Left renal pelvis (tissue), 4 donors: ENCODE measurements at places on chromosomes 5 and 9.

DNA sequence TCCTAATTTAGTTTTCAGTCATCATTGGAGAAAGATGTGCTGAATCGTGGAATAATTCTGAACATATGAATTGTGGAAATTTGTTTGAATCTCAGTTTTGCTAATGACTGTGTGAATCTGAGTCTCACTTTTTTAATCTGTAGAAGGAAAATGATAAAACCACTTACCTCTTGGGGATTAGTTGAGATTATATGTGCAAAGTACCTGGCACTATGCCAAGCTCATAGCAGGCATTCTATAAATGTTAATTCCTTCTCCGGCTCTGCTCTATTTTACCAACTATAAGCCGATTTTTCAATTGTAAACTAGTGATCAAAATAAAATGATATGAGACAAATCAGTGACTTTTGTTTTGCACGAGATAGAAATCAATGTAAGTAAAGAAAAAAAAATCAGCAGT, 290.8 kb downstream of the TRPM3 start:
- DNase-seq = no peak

DNA sequence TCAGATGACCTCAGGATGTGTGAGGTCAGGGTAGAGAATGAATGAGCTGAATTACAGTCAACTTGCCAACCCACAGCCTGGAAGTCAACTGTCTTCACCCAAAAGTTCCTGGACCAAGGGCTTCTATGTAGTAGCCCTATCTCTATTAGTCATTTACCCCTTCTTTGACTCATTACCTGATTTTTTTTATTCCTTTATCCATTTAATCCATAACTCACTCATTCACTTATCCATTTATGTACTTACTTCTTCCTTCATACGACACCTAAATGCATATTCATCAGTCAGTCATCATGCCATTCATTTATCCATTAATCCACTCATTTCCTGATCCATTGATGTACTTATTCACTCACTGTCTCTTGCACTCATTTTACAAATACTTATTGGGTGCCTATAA, 212.7 kb downstream of the PAPPA start:
- no peak for DNase-seq

DNA sequence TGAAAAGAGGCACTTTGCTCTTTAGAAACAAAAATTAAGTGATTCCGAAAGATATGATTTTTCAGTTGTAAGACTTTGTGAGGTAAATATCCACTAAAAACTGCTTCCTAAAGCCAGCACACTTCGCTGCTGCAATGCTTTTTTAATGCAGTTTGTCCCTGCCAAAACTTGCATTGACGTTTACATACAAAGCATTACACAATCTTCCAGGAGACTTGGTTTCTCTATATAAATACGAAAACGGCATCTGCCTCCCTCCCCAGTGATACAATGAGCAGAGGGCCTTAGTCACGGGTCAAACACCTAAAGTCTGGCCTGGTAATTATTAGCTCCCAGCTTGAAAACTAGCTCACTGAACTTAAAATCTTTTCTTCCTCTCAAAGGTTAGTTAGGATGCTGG, 170.7 kb downstream of the TSSK1B start:
- no peak for DNase-seq

DNA sequence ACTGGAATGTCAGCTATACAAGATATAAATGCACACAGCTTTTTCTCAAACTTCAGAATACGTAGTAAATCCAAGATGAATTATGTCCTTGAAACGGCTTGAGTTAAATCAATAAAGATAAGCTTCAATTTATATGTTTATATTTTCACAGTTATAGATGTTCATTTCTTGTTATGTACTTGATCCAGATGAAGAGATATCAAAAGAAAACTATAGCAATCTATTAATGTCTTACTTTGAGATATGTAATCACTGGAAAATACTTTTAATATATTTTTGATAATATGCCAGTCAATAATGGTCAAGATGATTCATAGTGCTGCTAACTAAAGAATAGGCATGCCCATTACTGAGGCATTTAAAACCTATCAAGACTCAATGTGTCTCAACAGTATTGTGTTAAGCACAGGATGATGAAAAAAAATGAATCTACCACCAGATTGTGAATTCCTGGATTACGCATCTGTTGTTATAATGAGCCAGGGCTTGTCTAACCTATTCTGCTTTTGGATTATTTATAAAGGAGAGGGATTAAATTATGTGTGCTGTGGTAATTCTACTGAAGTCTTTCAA, 372.6 kb upstream of the PRR16 start:
- no peak for DNase-seq

- DNase-seq = no peak
Observed at GRCh38 chr9:14692470-14693250, 572 bp downstream of the ZDHHC21 start.

GRCh38 chr9:126723807-126724172, 81.0 kb upstream of the ZBTB43 start:
- no peak for DNase-seq

DNA sequence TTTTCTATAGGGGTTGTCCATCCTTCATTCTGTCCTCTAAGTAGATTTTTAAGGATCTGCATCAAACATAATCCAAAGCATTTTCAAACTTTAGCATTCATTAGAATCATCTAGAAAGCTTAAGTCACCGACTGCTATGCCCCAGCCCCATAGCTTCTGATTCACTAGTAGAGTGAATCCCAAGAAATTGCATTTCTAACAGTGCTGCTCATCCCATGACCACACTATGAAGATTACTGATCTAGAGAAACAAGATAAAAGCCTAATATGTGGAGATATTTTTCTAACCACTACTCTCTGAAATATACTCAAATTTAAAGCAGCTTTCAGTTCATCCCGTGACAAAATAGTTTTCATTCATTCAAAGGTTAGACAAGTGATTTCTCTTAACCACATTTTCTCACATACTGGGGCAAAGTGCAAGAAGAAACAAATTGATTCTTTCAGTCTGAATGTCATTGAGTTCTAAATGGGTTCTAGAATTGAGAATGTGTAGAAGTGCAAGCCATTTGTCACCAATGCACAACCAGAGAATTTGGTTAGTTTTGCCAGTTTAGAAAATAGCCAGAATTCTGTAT, 286.9 kb upstream of the CD180 start:
- DNase-seq = no peak

- DNase-seq = no peak
Observed at GRCh38 chr9:110156902-110157301, 51.1 kb downstream of the C9orf152 start.

DNA sequence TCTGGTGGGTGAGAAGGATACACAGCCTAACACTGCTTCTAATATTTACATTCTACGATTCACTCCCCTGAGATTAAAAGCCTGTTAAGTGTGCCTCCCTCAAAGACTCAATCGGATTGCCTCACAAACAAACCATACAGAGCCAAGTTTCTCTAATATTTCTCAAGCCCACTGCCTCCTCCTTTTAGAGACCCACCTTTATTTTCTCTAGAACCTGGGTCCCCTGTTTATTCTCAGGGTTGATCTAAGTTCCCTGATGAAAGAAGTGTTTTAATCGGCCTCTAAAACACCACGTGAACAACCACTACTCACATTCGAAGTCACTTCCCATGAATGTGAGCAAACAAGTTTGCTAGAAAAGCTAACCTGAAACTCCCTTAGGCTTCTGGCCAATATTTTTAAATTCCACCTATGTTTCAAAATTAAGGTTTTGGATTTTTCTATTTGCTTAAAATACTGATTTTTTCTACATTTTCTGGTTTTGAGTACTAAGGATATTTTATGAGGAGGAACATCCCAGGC, 76.5 kb downstream of the GLIS3 start:
- DNase-seq = no peak

- no peak for DNase-seq
Observed at GRCh38 chr9:9437641-9438040, 1175.2 kb downstream of the PTPRD start.

GRCh38 chr9:74770508-74771261, 117.0 kb downstream of the TRPM6 start:
- no peak for DNase-seq

DNA sequence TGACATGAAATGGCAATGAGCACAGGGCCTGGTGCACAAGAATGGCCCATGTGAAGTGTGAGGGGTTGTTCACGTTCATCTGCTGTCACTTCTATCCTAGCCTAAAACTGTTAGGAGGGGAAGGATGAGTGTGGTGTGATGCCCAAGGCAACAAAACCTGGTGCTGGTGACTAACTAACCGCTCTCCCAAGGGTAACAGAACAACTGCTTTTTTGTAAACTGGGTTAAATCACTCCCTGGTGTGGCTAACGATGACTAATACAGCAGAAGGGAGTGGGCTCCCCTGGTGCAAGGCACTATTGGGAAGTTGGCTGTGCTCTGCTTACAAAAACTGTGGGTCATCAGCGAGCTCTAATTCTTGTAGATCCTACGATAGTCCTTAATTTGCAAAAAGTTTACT, 103.2 kb upstream of the VCAN start:
- no peak for DNase-seq

DNA sequence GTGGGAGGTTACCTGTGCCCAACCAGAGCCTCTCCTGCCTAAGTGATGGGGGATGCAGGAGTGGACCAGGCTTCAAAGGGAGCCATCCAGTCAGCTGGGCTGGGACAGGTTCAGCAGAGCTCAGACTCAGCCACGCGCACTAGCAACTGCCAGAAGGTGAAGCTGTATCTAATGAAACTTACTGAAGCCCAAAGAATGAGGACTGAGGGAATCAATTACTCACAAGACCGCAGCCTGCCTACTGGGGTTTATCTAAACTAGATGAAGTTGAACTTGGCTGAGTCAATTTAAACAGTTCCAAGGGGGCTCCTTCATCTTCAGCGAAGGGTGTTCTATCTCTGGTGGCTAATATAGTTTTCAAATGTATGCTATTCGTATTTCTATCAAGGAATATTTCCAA, 11.4 kb downstream of the HAND1 start:
- DNase-seq = no peak

- no peak for DNase-seq
Observed at GRCh38 chr9:86664603-86665002, 282.7 kb downstream of the GAS1 start.

- no peak for DNase-seq
Observed at GRCh38 chr5:9852671-9853070, 222.5 kb upstream of the TAS2R1 start.

DNA sequence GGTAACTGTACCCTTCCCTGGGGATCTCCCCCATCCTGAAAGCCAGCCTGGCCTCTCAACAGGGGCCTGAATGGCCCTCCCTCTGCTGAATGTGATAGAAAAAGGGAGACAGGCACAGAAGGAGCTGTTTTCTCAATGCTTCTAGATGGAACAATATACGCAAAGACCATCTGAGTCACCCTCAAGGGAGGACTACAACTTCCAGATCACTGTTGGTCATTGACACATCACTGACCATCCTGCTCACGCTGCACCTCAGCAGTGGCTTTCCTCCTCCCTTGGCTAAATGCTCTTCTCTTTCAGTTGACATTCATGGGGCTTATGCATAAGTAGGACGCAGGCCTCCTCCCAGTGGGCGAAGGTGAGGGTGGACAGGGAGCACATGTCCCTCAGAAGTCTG, 112.2 kb upstream of the SHB start:
- DNase-seq = no peak

DNA sequence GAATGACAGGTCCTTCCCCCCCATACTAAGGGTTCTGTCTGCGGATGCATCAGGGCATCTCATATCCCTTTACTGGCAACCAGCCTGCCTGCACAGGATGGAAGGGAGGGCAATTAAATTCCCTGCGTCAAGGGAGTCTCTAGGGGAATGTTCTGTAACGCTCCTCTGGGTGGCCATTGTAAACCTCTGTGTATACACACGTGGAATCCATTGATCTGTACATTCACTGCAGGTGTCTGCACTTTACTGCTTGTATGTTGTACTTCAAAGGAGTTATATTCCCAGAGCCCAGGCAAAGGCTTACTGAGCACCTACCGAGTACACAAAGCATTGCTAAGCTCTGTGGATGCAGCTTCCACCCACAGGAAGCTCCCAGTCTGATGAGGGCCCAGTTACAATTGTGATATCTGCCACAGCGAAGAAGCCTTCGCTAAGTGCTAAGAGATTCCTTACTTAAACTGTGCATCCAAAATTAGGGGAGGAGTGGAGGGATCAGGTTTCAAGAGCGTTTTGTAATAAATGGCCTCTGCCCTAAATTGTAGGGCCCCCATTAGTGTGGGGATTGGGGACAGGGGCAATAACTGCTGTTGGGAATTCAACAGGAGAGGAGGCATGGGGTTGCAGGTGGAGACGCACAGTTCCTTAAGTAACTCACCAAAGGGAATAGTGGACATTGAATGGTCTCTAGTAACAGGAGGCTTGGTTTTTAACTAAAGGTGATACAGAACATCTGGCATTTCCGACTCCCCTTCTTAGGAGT, 1.5 kb upstream of the RETREG1 start:
- DNase-seq = no peak

DNA sequence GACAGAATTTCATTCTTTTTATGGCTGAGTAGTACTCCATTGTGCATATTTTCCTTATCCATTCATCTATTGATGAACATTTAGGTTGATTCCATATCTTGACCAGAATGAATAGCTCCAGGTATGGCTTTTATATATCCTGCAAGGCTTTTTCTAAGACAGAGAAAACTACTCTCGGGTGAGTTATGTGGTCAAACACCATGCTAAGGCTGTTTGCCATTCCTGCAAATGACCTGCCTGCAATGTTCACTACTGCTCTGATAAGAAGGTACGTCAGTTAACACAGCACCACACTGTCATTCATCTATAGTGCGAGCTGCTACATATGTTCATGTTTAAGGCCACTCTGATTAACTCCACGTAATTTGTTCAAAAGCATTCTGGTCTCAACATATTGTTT, 256.8 kb upstream of the RGMB start:
- no peak for DNase-seq

GRCh38 chr5:93909356-93909755, 168.0 kb upstream of the POU5F2 start:
- DNase-seq = no peak

- no peak for DNase-seq
Observed at GRCh38 chr5:2588850-2589501, 162.5 kb downstream of the IRX2 start.

DNA sequence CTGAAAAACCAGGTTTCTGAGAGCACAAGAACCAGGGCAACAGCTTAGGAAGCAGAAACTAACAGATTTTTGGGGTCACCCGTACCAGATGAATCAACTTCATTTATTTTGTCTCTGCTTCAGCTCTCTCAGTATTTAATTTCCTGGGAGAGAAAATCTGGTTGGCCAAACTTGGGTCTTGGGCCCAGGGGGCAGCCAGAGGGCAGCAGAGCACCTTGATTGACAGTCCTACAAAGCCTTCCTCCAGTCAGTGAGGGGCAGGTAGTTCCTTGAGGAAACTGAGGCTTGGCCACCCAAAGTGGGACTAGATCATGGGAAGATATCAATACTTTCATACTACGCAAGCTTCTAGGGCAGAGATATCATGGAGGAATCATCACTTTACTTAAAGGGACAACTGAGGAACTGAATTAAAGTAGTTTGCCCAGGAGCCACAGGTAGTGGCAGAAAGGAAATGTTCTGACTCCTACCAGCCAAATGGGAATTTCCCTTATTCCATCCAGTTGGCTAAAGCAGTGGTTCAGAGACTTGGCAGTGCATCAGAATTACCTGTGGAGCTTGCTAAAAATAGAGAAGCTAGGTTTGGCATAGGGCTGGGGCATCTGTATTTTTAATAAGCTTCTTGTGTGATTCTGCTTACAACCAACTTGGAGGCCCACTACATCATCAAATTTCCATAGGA, 21.5 kb upstream of the ARHGAP26 start:
- no peak for DNase-seq
